Activated T-cell treated with anti-CD3 and anti-CD28 coated beads for 48 hours (primary cell): ENCODE measurements at places on chromosomes 3 and 15.

GRCh38 chr15:33859992-33860545 lies 108.2 kb upstream of the CHRM5 start:
- no peak for DNase-seq

DNA sequence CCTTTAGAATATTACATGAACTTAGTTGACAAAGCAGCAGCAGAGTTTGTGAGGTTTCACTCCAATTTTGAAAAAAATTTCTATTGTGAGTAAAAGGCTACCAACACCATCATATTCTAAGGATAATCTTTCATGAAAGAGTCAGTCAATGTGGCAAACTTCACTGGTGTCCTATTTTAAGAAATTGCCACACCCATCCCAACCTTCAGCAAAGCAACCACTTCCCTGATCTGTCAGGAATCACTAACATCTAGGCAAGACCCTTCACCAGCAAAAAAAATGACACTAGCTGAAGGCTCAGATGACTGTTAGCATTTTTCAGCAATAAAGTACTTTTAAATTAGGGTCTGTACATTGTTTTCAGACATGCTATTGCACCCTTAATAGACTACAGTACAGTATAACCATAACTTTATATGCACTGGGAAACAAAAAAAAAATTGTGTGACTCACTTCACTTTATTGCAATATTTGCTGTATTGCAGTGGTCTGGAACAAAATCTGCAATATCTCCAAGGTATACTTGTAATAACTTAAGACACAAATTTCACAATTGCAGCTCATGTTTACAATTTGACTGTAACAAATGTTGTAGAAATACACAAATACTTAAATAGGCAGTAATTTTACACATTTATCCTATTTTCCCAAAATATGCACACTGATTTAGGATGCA lies 38.9 kb upstream of the ALCAM start:
- DNase-seq: no peak

DNA sequence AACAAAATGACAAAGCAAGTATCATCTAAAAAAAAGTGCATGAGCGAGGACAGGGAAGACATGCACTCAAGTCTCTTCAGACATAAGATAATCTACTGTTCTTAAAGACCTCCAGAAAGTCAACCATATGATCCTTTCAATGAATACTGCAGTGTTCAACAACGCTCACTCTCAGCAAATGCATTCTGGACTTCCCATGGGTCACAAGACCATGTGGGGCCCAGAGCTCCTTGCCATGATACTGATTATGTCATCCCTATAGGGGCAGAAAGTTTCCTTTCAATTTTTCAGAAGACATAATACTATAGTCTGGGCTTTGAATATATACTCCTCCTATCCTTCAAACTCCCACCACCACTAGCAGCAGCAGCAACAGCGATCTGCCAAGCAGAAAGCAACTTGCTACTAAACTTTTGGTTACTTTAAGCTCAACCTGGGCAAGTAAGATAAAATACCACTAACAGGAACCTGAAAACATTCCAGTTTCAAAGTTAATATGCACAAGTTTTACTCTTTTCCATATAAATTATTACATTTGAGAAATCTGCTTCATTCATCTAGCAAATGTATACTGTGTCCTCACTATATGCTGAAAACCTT lies 143.5 kb downstream of the ADAM10 start:
- no peak for DNase-seq

- no peak for DNase-seq
Measured at GRCh38 chr15:42427429-42428223, 63.3 kb downstream of the ZNF106 start.

DNA sequence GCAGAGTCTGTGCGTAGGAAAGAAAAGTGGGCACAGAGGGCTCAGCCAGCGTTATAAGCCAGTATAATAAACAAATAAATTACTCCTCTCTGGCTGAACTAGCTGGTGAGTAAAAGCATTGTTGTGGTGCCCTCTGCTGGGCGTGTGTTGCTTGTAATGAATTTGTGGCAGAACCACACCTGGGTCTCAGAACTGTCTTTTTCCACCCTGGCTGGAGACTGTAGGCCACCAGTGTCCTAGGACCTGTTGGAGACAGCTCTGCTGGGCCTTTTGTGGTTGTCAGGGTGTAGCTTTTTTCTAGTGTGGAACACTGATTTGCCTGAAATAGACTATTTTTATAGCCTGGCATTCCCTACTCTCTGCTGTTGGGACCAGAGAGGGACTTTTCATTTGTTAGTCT lies 130.5 kb upstream of the EIF1B start:
- peak; percentile 36 for DNase-seq

DNA sequence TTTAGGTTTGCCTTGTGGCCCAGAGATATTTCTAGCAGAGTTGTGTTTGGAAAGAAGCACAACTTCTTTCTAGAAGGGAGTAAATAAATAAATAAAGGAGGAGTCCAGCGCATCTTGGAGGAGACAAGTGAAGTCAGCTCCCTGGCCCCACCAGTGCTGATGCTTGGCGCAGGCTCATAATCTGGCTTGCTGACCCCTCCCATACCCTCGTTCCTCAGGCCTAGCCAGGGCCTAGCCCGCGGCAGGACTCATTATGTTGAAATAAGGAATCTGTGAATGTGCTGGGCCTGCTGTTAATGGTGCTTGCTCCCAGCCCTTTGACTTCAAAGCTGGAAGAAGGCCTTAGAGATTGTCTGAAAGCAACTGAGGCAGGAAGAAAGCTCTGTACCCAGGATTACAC lies 3.1 kb downstream of the ZNF710 start:
- no peak for DNase-seq

- no peak for DNase-seq
Measured at GRCh38 chr3:36295296-36295695, 85.0 kb upstream of the STAC start.

GRCh38 chr15:39455471-39455991 lies 125.3 kb upstream of the THBS1 start:
- peak; percentile 4 for DNase-seq

GRCh38 chr3:136734382-136735070 lies 17.7 kb downstream of the STAG1 start:
- DNase-seq: no peak

DNA sequence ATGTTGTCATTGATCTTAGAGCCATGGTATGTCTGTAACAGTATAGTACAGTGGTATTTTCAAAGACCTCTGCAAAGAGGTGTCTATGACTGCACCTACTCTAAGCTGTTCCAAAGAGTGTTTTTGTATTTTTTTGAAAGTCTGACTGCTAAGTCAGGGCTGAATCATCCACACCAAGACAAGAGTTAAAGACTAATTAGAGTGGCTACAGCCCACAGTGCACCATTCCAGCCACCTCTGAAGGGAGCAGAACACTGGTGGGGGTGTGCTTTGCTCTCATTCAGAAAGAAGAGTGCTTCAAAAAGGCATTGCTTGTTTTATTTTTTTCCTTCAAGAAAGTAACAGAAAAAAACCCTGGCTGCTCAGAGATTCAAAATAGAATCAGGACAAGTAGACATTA lies 301.4 kb downstream of the GABRG3 start:
- no peak for DNase-seq
